ENCODE measurements at places on chromosomes 16 and 17. TPM values are rescaled to one million over a fixed set of nuclear protein-coding genes. Genes with fewer than 3 reads are reported as not detected.

The MBTD1 gene
- 51.4 TPM for total RNA-seq

The RTN4RL1 gene
- total RNA-seq: not detected

The C16orf78 gene
- not detected for total RNA-seq

The SHBG gene
- 0.69 TPM for total RNA-seq

The CLEC3A gene
- total RNA-seq: not detected

The DLX4 gene
- 0.88 TPM for total RNA-seq

The NOD2 gene
- total RNA-seq: 1.1 TPM

The KRTAP1-5 gene
- total RNA-seq: not detected

The UTS2R gene
- total RNA-seq: 0.63 TPM

The OR4D1 gene
- 0.32 TPM for total RNA-seq

The DNAH17 gene
- 0.67 TPM for total RNA-seq

The TBC1D3D gene
- total RNA-seq: 2.1 TPM

The CCL11 gene
- not detected for total RNA-seq

The KCNJ2 gene
- total RNA-seq: 0.59 TPM

The FSCN2 gene
- total RNA-seq: 0.30 TPM
